ENCODE measurements at places on chromosomes 5 and 9.

DNA sequence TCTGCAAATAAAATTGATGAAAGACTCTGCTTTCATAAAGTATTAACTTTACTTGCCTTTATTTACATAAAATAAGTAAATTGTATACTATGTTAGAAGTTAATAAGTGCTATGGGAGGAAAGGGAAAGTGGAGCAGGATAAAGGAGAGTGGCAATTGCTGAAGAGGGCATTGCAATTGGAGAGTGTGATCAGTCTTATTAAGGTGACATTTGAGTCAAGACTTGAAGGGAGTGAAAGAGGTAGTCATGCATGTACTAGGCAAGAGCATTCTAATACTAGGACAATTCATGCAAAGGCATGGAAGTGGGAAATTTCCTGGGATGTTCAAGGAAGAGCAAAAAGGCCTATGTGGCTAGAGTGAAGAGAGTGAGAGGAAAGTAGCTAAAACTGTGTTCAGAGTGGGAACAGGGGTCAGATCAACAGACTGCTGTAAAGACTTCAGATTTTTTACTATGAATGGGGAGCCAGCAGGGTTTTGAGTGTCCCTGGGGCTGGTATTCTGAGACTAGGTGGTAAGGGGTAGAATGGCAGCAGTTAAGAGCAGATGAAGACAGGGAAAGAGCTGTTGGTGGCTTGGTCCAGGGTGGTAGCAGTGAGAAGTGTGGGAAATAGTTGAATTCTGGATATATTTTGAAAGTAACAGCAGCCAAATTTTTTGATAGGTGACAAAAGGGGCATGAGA is 182.3 kb upstream of the RIOK2 start:
- no peak for DNase-seq

- no peak for DNase-seq
These were observed 25.4 kb upstream of the SSBP2 start for GRCh38 chr5:81776258-81776657.

GRCh38 chr5:106730912-106731311 is 939.8 kb downstream of the EFNA5 start:
- DNase-seq = no peak

DNA sequence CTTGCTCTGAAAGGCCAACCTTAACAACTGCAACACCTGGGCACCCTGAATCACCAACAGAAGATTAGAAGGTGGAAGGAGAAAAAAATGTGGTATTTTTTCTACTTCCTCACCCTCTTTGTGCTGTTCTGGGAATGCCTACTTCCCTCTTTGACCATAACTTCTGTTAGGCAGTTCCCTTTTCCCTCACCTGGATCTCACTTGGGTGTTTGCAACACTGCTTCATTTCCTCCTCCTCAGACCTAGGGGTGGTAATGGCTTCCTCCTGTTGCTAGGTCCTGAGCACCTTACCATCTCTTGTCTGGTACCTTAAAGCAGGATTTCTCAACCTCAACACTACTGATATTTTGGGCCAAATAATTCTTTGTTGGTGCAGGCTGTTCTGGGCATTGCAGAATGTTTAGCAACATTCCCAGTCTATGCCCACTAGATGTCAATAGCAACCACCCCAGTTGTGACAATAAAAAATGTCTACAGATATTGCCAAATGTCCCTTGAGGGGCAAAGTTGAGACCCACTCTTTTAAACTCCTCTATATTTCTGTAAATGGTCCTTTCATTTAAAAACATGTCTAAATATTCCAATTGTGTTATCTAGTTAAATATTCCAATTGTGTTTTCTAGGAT is 300.0 kb upstream of the VLDLR start:
- DNase-seq = no peak

DNA sequence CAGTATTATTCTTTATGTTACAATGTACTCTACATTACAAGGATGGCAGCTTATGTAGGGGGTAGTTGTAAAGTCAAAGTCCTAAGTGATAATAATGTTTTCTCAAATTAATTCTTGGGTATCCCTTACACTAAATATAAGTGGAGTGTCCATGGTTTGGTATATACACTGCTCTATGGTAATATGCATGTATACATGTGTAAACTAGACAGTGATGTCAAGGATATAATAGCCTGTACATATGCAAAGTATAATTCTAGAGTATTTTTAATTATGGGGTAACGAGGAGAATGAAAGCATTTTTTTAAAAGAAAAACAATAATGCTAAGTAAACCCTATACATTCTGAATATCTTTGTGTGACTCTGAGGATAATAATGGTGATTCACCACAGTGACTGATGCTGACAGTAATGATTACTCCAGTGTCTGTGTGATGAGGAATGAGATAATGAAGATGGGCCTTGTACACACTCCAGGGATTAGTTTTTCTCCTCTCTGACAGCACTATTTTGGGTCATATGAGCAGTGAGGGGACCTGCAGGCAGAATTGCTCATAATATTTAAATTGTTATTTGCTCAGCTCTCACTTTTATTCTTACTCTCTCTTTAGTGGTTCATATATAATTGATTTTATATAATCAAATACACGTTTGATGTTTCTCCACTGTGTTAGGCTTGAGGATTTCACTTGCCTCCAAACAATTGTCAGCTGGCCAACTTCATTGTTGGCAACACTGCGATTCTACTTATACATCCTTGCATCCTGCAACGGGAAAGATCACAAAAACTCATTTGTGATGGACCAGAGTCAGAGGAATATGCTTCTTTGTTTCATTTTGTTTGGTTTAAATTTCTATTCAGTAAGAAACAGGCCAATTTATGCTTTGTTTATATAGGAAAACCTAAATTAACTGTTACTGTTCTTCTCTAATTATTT is 88.2 kb downstream of the NREP start:
- DNase-seq = no peak

- no peak for DNase-seq
These were observed 7.0 kb downstream of the NOTCH1 start for GRCh38 chr9:136538599-136539426.

DNA sequence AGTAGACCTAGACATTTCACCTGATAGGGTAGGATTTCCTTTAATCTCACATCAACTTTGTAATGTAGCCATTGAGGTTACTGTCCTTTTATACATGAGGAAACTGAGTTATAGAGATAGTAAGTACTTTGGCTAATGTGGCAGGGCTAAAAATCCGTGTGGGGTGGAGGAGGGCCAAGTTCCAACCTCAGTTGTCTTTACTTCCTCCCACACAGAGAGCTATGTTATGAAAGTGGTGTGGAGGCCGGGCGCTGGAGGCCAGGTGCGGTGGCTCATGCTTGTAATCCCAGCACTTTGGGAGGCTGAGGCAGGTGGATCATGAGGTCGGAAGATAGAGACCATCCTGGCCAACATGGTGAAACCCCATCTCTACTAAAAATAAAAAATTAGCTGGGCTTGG is 173.3 kb downstream of the PALM2AKAP2 start:
- no peak for DNase-seq

DNA sequence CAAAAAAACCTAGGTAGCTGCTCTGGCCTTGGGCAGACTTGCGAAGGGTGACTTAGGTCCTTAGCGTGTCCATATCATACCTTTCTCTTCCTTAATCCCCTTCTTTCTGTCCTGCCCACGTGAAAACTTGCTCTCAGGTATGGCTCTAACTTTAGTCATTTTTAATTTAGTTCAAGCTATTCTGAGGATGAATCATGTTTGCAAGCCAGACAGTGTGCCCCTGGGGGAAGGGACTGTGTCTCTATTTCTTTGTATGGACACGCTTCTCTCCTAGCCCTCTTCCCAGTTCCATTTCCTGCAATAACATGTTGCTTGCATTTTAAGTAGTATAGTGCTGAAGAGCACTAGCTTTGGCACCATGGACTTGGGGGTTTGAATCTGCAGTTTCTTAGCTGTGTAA is 120.6 kb downstream of the PTTG1 start:
- DNase-seq = no peak

DNA sequence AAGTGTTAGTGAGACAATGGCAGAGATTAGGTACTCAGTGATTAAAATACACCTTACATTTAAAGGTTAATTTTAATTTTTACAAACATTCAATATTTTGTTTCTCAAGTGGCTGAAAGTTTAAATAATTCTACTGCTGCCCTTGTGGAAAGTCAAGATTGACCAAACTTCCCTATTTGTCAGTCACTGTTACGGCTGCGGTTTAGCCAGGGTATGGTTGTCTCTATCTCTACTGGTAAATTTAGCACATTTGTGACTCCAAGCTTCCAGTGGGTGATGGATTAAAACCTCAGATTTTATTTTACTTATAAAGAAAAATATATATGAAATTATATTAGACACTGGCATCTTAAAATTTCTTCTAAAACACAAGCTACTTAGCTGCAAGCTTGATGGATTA is 368.4 kb downstream of the CDH18 start:
- no peak for DNase-seq

Data from NCI-H1694 (cell line).